ENCODE measurements at places on chromosomes 12 and 14.

- no peak for DNase-seq
Measured at GRCh38 chr12:116502989-116503496, 56.1 kb upstream of the MAP1LC3B2 start.

- DNase-seq = no peak
Measured at GRCh38 chr12:111406474-111407376, 1.0 kb downstream of the SH2B3 start.

DNA sequence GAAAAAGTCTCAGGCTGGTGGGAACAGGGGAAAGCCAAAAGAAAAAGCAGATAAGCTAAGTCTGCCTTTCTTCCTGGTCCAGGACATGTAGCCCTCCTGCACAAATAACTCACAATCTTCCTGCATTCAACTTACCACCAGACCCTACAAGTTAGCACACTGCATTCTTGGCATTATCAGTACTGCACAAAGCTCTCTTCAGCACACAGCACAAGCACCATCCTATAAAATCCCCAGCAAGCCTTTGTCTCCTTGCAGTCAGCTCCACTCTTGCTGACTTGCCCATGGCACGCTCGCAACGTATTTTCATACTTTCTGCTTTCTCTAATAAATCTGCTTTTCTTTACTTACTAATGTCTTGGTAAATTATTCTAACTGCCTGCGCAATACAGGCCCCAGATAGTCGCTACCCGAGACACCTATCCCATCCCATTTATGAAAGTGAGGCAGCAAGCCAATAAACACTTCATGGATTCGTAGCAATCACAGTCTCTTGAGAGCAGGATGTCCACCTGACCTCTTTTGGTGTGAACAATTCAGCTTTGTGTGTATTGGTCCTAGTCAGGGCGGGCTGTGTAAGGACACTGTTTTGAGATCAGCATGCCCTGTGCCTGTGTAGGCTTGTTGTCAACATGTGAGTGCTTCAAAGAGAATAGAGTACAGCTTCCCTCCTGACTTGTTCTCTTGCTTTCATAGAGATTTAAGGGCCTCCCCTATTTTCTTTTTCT, 49.0 kb downstream of the TMEM117 start:
- no peak for DNase-seq

- no peak for DNase-seq
Measured at GRCh38 chr14:100824091-100824551, 1.8 kb upstream of the MEG3 start.

- DNase-seq = no peak
Measured at GRCh38 chr14:69093631-69094421, 59.1 kb downstream of the DCAF5 start.

- DNase-seq = no peak
Measured at GRCh38 chr14:22561661-22562579, 27.1 kb downstream of the DAD1 start.

- no peak for DNase-seq
Measured at GRCh38 chr12:110475426-110475825, 6.8 kb downstream of the FAM216A start.

GRCh38 chr14:78345131-78345744, 175.1 kb downstream of the NRXN3 start:
- DNase-seq = no peak

- DNase-seq = no peak
Measured at GRCh38 chr12:80692114-80692513, 15.3 kb upstream of the MYF6 start.

DNA sequence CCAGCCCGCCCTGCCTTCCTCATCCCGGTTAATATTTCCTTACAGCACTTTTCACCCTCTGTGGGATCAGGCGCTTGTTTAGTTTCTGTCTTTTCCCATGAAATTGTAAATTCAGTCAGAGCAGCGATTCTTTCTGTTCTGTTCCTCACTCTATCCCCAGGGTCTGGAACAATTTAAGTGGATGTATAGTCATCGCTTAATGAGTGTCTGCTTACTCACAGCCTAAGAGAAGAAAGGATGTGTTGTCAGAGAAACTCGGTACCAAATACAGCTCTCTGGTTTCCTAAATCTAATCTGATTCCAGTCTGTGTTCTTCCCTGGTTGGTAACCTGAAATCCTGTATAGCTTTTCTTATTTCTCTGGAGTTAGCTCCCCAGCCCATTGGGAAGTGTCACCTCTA, 44.9 kb downstream of the FOS start:
- no peak for DNase-seq

DNA sequence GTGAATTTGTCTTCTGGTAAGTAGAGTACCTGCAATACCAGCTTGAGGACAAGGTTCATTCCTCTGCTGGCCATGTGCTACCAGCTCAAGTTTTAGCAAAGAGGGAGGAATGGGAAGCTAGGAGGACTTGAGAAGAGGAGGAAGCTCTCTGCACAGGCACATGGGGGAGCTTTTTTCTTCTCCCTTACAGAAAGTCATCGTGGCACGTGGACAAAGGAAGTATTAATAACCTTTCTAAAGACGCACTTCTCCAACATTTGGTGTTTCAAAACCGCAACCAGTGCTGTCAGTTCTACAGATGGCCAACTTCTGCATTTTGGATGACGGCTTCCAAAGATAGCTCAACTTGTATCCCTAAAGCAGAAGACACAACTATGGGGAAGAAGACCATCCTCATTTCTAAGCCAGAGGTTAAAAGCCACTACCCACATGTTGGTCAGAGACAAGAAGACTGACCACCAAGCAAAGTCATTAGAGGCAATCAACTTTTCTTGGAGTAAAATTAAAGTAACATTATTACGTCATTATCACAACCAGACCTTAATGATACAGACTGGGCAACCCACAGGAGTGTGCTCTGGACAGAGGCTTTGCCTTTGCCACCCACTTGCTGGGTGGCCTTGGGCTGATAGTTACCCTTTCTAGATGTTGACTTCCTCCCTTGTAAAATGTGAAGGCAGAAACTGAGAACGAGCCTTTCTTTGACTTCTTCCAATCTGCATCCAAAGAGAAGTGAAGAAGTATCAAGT, 12.3 kb upstream of the TMED10 start:
- no peak for DNase-seq

GRCh38 chr12:62252576-62252975, 7.6 kb upstream of the USP15 start:
- DNase-seq = no peak

DNA sequence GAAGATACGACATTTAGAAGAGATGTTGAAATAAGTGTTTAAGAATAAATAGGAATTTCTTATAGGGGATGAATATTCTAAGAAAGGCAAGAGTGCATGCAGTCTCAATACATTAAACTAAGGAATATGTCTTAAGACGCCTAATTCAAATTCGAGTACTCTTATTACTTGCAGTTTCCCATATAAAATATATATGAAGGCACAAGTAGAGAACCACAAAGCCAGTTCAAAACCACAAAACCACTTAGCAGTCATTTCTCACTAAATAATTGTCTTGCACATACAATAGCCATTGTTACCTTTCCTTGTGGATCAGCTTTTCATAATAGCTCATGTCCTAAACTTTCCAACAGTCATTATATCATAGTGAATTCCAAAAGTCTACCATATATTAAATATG, 91.0 kb upstream of the MON2 start:
- DNase-seq = no peak

- DNase-seq = peak; percentile 97
Measured at GRCh38 chr12:103965590-103966504, at the start of gene TDG. TSS of gene TDG (plus strand) at chr12:103965872. CDS start at chr12:103966038, 166 bp downstream.

DNA sequence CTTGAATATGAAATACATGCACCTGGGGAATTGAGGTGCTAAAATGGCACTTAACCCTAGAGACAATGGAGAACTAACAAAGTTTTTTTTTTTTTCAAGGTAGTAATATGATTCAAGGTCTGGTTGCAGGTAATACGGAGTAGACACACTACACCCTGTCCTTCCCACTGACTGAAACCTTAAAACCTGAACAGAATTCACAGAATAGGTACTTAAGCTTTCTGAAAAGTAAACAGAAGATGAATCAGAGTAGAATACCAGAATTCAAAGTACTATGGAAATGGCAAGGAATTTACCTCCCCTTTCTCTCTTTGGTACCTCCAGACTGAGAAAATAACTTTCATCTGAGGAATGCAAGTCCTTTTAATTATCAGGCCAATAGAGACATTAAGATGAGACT, 87.2 kb downstream of the PAPLN start:
- no peak for DNase-seq

DNA sequence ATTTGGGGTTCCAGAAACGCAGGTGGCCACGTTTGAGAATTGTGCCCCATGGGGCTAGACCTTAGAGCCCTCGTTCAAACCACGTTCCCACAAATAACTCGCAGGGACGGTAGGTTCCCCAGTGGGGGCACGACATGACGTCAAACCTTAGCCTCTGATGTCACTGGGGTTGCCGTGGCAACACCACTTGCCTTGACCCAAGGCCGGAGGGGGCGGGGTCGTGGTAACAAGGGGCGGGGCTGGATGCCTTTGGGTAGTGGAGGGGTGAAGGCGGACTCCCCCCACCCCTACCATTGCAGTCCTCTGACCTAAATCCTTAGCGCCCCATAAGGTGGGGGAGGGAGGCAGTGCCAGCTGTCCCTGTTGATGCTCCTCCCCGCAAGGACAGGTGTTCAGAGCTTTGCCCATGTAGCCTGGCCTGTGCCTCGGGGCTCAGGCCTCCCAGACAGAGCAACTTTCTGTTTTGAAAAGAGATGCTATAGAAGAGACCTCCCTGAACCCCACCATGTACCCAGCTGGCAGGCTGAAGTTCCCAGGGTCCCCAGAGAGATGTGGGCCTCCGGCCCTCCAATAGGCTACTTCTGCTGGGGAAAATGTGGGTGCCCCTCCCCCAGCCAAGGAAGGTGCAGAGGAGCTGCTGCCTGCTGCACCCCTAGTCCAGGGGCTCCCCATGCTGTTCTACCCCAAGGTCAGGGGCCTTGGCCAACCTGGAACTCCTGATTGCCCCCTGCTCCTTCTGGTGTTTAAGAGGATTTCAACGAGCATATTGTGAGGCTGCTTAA, 1.9 kb downstream of the FAM222A start:
- DNase-seq = no peak

DNA sequence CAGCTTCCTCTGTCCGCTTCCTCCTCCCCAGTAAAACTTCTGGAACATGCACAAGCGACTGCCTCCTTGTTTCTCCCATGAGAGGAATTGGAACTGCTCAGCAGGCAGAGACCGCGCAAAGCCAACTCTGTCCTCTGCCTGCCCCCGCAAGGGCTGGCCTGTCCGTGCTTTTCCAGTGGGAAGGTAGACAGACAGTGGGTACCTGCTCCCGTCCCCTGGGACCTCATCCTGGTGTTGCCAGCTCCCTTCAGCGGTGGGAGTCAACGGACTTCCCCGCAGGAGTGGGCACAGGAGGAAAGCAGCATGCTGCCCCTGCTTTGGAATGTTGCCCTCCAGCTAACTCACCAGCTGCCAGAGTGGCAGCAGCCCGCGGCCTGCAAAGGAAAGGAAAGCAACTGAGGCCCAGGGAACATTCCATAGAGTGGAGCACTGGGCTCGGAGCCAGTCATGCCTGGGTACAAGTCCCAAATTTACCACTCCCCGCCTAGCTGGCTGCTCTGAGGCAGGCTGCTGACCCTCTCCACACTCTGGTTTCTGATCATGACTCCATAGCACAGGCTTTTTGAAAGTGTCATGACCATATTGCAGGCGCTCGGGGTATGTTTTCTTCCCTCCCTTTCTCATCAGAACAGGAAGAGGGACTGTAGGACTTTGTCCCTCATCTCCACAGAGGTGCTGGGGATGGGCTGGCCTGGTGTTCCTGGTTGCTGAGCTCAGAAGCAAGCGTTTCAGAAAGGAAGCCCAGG, 89.2 kb upstream of the CLMN start:
- DNase-seq = no peak

- no peak for DNase-seq
Measured at GRCh38 chr14:24875991-24876878, 173.7 kb downstream of the STXBP6 start.

DNA sequence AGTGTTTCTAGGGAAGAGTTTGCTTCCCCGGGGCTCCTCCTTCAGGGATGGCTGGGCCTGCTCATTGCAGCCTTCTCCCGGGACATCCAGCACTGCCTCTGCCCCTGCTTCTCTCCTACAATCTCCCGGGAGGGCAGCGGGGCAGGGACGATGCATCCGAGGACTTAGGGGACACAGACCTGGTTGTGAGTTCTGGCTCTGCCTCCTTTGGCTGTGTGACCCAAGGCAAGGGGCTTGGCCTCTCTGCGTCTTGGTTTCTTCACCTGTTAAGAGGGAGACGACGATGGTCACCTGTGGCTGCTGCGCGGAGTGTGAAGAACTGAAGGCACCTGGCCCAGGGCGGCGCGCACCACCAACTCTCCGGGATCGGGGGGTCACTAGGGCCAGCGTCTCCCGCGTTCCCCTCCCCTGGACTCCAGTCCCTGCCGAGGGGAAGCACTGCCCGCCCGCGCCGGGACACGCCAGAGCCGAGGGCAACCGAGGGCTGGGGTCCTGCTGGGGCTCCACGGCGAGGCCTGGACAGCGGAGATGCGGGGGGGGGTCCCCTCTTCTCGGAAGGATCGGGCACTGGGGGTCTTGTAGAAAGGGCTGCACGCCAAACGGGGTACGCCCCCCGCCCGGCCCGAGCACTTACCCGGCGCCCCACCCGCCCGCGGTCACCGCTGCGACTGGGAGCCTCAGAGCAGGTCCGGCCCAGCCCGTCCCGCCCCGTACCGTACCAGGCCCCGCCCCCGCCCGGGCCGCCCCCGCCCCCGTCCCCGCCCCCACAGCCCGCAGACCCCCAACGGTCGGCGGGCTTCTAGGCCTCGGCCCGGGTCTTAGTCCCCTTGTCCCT, at the start of gene HVCN1:
Gene HVCN1, minus strand, starts transcription at position 670 of the 835 bp plus-strand sequence. CDS start 5,870 bp downstream, outside the sequence.
- DNase-seq = no peak

DNA sequence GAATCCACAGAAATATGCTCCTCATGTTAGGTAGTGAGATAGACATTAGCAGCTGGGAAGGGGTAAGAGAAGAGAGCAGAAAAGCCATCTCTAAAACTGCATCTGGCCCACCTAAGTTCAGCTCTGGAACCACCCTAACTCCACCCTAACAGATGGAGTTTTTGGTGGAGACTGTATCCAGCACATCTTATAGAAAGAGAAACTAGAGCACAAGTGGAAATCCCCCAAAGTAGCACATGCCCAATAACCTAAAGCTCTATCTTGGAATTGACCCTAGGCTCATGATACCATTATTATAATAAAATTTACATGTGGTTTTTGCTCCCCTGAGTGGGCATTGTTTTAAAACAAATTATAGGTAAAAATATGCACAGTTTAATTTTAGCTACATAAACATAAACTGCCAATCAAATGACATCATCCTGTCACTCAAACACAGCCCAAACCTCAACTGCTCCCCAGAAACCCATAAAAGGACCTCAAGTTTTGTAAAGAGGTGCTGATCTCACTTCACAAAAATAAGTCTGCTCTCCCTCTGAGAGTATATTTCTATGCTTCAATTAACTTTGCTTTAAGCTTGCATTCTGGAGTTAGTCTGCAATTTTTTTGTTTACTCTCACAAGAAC, 206.4 kb downstream of the PIK3C2G start:
- no peak for DNase-seq

GRCh38 chr14:61296151-61296550, 15.0 kb upstream of the TMEM30B start:
- no peak for DNase-seq

Data from GM04504 (cell line).